ENCODE measurements at places on chromosomes 11 and 22.

GRCh38 chr22:19643448-19644313, 70.6 kb upstream of the SEPTIN5 start:
- DNase-seq, result no peak

GRCh38 chr11:57269571-57270021, 32.5 kb upstream of the APLNR start:
- peak; percentile 67 for DNase-seq

DNA sequence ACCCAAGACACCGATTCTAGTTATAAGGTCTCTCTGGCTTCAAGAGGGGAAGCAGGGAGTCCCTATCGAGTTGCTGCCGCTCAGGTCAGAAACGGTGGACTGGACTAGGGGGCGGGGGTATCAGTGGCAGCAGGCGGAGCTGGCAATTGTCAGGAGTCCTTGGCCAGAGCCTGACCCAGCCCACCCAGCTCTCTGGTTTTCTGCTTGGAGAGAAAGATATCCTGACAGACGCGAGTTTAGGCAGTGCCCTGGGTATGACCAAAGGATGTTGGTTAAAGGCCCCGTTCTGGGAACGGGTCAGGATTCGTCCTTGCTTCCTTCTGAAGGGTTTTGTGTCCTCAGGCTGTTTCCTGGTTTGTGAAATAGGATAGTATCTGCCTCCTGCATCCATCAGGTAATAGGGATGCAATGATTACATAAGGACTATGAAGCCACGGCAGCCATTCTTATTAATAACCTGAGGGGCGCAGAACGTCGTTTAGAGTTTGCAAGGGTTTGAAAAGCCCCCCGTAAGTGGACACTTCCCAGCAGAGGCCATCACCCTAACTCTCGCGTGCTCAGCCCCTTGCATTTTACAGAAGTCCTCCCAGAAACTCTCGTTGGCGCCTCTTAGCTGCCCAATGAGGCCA, 700 bp upstream of the DEPDC5 start:
- DNase-seq, result peak; percentile 72

DNA sequence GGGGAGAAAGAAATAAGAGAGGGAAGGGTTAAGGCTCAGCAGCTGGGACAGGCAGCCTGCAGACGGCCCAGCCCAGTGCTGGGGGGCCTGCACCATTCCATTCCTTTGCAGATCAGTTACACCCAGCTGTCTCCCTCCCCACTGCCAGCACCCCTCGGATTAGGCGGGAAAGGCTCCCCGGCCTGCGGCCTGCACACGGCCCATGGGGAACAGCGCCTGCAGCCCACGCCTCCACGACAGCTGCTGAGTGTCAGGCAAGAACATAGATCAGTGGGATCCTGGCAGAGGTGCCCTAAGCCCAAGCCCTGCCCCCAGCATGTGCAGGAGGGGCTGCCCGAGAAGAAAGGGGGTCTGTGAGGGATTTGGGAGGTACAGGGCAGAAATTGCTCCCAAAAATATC, 65.8 kb upstream of the MYOD1 start:
- no peak for DNase-seq

GRCh38 chr11:68528630-68529029, 68.1 kb downstream of the PPP6R3 start:
- peak; percentile 32 for DNase-seq

DNA sequence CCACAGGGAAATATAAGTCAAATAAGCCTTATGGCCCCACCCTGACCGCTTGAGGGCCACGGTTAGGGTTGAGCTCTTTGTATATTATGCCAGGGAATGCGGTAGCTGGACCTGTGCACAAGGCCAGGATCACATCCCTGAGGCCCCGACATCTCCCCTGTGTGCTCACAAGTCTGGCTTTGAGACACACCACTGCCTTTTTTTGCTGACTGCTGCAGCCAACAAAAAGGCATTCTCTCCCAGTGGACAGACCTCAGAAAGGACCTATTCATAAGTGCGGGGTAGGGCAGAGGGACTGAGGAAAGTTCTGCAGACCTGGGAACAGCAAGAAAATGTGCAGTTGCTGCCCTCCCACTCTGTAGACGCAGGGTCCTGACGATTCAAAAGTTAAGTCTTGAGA, 3.4 kb upstream of the SIDT2 start:
- DNase-seq, result no peak

All from dermis blood vessel endothelial cell (primary cell).